ENCODE measurements at places on chromosomes 5 and 9. TPM values are rescaled to one million over a fixed set of nuclear protein-coding genes. Genes with fewer than 3 reads are reported as not detected.
A peak's percentile ranks its signal among the peaks of the same experiment; 100 is the strongest.

DNA sequence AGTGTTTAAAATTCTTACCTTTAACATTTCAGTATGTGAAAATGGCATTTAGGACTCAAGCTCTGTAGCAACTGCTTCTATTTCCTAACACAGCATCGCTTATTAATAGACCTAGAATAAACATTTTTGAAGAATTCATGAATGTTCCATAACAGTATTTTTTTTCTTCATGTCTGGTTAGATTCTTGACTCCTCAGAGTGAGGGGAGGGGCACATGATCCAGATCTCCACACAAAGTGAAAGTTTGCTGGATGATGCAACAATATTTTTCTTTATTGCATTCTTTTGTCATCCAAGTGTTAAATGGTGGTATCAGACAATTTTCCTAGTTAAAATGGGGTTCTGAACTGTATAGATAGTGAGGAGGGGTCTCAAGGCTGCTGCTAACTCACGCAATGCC lies 130.8 kb upstream of the MAN2A1 start:
- no peak for ATAC-seq

- peak; percentile 90 for ATAC-seq
These were observed 74.2 kb downstream of the SHB start for GRCh38 chr9:37994639-37995347.

- ATAC-seq, result no peak
These were observed 16.1 kb downstream of the ZFR start for GRCh38 chr5:32428426-32428825.

MYOZ3 gene
- total RNA-seq, result 0.06 TPM

KIF12 gene
- total RNA-seq, result not detected

KLHL3 gene
- 5.3 TPM for total RNA-seq

FAM221B gene
- not detected for total RNA-seq
